ENCODE measurements at places on chromosomes 2 and 18. TPM values are rescaled to one million over a fixed set of nuclear protein-coding genes. Genes with fewer than 3 reads are reported as not detected.

MATN3 gene
- not detected for total RNA-seq

GRCh38 chr2:168912466-168912865 is 11.4 kb downstream of the G6PC2 start:
- DNase-seq = no peak

DNA sequence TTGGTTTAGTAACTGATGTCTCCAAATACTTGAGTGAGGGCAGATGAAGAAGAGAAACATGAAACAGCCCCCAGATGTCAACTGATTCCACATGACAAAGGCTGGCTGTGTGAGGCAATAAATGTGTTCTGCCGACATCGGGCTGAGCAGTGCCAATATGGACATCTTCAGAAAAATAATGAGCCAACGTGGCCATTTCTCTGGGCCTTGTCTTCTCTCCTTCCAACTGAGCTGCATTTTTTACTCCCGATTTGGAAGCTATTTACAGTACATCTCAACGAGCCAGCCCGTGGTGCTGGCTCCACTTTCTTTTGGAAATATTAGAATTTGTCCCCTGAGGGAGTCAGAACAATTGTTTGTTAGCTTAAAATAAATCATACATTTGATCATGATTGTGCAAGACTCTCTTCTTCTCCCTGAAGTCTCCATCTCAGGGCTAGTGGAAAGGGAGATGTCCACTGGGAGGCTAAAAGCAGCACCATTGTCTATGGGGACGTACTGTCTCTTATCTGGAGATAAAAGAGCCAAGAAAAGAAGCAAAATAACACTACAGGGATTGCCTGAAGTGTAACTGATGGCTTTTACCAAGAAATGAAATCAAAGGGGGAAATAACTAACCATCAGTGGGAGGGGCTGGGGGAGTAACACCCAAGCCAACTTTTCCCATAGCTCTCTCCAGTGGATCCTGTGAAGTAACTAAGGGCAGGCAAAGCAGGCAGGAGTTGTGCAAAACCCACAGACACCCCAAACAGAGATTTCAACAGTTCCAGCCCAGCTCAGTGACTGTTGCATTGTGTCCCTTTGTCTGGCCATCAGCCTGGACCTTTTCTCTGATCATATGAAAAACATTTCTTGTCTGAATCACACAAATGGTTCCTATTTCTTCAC is 114.8 kb downstream of the RDH14 start:
- no peak for DNase-seq

- DNase-seq = no peak
These were observed 43.6 kb upstream of the PTMA start for GRCh38 chr2:231664727-231665126.

PTPRN gene
- total RNA-seq = 0.28 TPM

TRIM54 gene
- 0.28 TPM for total RNA-seq

IRS1 gene
- total RNA-seq = 5.8 TPM

- DNase-seq = no peak
These were observed 72.9 kb downstream of the EN1 start for GRCh38 chr2:118774458-118775133.

GRCh38 chr2:185787227-185788145 is 48.9 kb downstream of the FSIP2 start:
- DNase-seq = no peak

DNA sequence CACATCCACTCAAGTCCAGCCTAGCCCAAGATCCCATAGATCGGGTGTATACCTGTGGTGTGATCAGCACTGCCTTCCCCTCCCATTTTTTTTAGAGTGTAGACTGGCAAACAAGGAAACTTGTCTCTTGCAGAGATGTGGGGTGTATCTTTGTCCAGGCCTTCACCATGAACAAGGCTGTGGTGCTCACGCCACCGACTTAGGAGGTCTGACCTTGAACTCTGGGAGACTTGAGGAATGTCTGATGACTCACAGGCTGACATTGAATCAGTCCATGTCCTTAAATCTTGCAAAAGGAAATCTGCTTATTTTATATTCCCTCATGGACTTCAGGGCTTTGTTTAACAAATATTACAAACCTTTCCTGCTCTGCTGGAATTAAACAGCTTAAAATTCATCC is 4.5 kb upstream of the CTIF start:
- no peak for DNase-seq

DNA sequence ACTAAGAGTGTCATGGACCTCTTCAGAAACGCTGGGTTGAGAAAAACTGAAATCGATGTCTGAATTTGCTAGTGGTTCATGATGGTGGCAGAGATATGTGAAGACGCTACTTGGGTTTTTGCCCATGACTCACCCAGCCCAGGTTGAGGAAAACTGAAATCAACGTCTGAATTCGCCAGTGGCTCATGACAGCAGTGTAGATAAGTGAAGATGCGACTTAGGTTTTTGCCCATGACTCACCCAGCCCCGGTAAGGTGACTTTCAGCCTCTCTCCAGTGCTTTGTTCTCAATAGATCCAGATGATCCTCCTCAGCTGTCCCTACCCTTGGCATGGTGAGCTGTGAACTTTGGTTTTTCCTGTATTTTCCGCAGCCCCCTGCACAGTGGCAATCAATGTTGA is 105.3 kb upstream of the SIX3 start:
- peak; percentile 82 for DNase-seq

DNA sequence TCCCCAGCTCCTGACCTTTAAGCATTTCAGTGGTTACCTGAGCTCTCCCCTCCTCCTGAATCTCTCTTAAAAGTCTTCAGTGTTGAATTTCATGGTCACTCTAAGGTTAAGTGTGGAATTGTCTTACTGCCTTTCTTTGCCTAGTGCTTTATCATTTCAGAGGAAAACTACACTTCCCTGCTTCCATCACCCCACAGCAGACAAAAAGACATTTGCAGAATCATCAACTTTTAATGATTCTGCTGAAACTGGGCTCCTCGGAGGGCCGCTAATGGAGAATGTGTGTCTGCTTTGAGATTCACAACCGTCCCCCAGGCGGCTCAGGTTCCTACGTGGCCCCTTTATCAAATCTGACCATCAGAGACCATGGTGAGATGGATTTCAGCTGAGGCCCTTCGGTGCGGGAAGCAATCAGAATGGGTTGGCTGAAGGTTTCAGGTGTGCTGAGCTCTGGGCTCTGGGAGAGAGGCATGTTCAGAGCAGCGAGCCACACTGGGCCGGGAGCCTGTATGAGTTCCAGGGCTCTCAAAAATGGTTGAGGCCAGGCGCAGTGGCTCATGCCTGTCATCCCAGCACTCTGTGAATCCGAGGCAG is 41.9 kb upstream of the TBC1D8 start:
- no peak for DNase-seq

SMAD4 gene
- 72.7 TPM for total RNA-seq

GRCh38 chr2:150449856-150450255 is 37.6 kb downstream of the RND3 start:
- no peak for DNase-seq

FBLN7 gene
- 0.26 TPM for total RNA-seq

DNA sequence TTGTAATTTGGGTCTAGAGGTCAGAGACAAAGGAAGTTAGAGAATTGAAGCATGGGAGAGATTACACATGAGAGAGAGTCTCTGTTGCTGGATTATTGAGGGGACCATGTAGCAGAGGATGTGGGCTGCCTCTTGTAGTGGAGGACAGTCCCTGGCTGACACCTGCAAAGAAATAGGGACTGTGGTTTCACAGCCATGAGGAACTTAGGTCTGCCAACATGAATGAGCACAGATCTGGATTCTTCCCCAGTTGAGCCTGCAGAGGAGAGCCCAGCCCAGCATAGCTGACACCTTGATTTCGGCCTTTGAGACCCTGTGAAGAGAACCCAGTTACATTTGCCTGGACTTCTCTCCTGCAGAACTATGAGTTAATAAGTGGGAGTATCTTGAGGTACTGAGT is 179.5 kb upstream of the TWIST2 start:
- no peak for DNase-seq

DNA sequence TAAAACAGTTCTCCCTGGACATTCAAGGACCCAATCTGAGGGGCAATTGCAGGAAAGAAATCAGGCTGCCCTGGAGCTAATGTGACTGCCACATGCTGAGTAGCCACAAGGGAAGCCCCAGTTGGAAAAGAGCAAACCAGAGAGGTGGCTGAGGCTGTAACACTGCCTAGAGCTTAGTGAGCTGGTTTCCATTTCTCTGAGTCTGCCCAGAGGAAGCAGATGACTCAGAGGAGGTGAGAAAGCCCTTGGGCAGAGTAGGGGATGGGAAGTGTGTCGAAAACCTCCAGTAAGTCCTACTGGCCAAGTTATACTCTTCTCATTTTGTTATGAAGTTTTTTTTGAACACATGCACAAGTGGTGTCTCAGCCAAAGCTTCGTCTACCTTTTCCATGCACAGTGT is 753.0 kb downstream of the CNTNAP5 start:
- no peak for DNase-seq

CCDC178 gene
- not detected for total RNA-seq

GRCh38 chr2:197191940-197192322 is 118.6 kb downstream of the ANKRD44 start:
- peak; percentile 79 for DNase-seq

PRKAG3 gene
- total RNA-seq = not detected

- no peak for DNase-seq
These were observed 225.7 kb downstream of the MREG start for GRCh38 chr2:215787565-215788178.

CWC22 gene
- total RNA-seq = 18.2 TPM

SIX2 gene
- not detected for total RNA-seq

GRCh38 chr18:9906481-9906880 is 7.3 kb upstream of the VAPA start:
- no peak for DNase-seq

LYPD6 gene
- not detected for total RNA-seq

- no peak for DNase-seq
These were observed 473.9 kb downstream of the ARHGAP15 start for GRCh38 chr2:143603035-143603655.

DNA sequence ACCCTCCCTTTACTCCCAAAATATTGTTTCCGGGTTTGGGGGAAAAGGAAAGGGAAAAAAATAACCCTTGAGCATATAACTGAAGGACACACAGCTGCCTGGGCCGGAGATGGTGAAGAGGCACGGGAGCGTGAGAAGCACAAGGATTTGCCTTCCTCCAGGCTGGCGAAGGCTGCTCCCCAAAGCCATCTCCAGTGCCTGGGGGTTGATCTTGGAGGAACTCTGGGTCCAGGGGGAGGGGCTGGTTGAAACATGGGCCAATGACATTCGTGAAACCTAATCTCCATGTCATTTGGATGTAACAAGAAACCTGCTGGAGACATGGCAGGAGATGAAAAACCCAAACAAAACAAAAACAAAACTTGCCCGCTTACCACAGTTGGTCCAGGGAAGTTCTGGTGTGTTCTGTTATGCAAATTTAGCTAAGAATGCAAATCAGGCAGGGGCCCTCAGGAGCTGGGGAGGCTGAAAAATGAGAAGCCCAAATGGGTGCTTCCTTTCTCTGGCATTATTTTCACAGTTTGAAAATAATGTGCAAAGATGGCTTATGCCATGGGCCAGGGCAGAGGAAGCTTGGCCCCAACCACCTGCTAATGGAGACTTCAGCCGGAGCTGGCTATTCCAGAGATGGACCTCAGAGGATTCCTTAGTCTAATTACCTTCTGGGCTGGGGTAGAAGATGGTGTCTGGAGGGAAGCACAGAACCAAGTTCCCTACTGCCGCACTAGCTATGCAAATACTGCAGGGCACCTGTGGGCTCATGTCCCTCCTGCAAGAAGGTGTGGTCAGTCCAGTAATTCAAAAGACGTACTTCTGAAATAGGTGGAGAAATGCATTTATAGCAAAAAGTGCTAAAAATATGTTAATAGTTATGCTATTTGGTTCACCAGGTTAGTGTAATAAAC is 180.9 kb downstream of the BCL2 start:
- no peak for DNase-seq

OBSL1 gene
- total RNA-seq = not detected

DNA sequence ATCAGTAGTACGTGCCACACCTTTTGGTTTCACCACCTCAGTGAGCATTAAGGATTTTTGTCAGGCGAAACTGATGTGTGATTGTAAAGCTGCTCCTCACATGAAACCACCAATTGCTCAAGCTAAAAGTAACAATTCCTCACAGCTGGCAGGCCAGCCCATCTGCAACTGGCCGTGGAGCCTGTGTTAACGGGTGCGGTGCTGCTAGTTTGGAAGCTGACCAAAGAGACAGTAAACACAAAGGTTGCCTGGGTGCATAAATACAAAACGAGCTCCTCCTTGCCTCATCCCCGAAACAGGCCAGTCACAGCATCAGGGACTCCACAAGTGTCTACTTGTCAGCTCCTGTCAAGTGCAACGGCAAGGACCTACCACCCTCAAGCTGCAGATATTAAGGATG is 32.0 kb downstream of the LGALSL start:
- DNase-seq = no peak

MAL gene
- total RNA-seq = 54.6 TPM

DNA sequence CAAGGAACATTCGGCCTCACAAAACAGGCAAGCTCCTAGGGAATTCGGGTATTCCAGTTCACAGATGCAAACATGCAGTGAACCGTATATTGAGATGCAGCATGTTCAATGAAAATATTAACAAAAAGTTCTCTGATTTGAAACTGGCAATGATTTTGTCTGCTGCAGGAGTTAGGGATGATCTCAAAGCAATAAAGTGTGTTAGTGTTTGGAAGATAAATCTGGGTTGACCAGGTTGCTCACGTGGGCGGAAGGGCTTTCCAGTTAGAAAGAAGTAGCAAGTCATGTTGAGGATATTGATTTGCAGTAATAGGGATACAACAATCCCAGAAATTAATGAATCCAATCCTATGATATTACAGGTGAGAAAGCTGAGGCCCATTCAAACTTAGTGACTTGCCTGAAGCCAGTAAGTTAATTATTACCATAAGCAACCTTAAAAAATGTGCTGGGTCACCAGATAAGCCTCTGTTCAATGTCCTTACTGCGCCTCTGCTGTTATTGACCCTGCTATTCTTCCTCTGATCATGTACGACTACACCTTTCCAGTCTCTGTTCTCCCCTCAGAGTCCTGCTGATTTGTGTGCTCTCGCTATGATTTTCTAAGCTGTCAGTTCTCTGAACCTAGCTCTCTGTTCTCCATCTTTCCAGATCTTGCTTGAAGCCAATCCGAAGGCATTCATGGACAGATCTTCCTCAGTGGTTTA is 370.8 kb downstream of the DSEL start:
- DNase-seq = no peak

DNA sequence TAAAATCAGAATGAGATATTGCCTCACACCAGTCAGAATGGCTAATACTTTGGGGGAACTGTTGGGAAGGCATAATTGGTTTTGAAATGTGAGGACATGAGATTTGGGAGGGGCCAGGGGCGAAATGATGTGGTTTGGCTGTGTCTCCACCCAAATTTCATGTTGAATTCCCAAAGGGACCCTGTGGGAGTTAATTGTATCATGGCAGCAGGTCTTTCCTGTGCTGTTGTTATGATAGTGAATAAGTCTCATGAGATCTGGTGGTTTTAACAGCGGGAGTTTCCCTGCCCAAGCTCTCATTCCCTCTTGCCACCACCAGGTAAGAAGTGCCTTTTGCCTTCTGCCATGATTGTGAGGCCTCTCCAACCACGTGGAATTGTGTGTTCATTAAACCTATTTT is 59.6 kb downstream of the CSRNP3 start:
- DNase-seq = no peak
